Activated gamma-delta T cell treated with Interleukin-2 at 50 U/mL for 16 hours (primary cell): ENCODE measurements at places on chromosomes 7 and 10.

DNA sequence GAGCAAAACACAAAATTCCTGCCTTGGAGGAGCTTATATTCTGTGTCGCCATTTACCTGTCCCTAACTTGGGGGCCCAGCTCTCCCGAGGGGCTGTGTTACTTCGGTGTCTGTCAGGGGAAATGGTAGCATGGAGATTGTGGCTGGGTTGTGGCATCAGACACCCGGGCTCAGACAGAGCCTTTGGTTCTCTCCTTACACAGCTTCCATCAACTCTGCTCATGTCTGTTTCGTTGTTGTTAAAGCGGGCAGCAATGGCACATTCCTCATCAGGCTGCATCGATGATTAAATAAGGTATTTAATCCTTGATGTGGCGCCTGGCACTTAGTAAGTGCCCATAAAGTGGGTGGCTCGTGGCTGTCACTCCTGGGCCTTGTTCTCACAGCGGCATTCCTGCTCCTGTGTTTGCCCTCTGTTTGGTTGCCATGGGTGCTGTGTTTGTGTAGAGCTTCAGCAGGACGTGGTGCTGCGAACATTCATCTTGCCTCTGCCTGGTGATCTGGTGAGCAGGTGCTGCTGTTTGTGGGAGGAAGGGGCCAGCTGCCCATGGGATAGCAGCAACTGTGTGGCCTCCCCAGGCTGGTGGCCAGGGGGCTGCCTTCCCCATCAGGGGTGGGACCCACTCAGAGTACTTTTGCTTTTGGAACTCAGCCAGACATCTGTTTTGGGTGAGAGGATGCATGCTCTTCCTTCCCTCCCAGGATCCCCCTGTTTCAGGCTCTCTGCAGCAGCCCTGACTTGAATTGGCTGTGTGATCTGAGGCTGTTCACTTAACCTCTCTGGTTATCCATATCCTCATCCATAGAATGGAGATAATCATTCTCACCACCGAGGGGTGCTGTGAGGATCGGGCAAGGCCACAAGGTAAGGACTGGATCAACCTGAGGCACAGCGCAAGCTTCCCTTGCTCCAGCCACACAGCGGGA lies 207.2 kb upstream of the SVIL start:
- no peak for DNase-seq

GRCh38 chr7:120079704-120080103 lies 193.3 kb upstream of the KCND2 start:
- DNase-seq = no peak

DNA sequence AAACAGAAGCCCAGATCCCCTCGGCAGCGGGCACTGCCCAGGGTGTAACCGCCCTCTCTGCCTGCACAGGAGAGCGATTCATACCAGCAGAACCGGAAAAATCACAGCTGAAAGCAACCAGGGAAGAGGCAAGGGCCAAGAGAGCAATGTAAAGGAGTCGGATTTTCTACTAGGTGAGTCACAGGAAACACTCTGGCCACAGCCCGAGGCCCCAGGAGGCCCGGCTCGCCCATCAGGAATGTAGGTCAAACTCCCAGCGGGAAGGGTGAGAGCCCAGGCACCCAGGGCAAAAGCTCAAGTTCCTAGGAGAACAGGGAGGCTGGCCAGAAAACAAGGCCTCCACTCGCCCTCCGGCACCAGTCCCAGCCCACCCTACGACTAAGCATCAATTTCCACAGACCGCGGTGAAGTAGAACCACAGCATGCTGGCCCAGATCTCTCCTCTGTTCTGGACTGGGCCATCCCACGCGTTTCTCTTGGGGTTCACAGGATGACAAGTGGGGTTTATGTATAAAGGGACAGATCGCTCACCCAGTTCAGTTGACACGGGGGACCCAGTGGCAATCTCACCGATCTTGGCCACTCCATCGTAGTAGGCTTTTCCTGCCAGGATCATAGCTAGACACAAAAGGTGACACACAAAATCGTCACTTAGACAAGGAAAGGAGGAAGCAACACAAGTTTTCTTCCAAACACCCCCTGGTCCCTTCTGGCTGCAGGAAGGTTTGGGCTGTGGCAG lies 46.2 kb downstream of the BAIAP2L1 start:
- DNase-seq = no peak

- DNase-seq = peak; percentile 76
Observed at GRCh38 chr10:132387764-132388210, 9.2 kb upstream of the PWWP2B start.

- no peak for DNase-seq
Observed at GRCh38 chr10:121312587-121312986, 285.7 kb downstream of the FGFR2 start.

DNA sequence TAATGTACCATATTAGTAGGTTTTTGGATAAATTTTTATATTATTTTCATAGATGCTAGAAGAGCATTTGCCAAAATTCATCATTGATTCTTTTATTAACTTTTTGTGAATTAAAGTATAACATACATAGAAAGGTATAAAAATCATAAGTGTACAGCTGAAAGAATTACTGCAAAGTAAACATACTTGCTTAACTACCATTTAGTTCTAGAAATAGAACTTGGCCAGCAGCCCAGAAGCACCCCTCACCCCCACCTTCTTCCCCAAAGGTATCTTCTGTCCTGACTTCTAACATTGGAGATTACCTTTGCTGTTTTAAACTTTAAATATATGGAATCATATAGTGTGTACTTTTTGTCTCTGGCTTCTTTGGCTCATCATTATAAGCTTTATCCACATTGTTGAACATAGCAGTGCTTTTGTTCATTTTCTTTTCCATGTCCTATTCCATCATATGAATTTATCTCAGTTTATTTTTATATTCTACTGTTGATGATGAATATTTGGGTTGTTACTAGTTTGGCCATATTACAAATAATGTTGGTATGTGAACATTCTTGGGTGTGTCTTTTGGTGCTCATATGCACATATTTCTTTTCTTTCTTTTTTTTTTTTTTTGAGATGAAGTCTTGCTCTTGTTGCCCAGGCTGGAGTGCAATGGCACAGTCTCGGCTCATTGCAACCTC lies 142.8 kb downstream of the ADK start:
- no peak for DNase-seq

DNA sequence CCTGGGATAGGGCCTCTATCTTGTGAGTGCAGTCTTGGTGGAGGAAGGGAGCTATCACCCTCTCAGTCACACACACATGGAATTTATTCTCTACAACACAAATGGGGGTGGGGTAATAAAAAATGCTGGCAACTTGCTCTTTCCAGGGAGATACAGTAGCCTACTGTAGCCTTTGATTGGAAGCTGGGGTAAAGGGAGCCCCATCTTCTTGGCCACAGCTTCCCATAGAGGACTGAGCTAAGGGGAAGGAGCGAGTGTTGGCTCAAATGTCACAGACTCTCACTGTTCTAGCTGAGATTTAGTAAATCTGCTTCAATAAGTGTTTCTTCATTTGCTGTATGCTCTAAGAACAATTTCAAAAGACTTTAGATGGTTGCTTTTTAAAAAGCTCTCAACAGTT lies 222.2 kb upstream of the CXCL12 start:
- no peak for DNase-seq

- DNase-seq = no peak
Observed at GRCh38 chr10:105968666-105969065, 1195.8 kb downstream of the SORCS1 start.

DNA sequence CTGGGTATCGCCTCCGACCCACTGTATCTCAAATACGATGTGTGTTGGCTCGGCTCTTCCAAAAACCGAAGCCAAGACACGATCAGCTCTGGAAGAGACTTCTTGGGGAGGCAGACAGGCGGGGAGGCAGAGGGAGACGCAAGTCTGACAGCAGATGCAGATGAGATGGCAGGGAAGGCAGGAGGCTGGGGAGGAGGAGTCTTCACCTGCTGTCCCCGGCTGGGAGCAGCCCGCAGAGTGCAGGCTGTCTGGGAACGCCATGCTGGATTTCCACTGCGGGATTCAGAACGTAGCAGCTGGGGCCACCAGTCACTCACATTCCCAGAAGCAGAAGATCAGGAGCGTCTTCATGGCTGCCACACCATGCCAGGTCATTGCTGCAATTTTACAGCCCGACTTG lies 29.4 kb downstream of the CTBP2 start:
- DNase-seq = no peak

DNA sequence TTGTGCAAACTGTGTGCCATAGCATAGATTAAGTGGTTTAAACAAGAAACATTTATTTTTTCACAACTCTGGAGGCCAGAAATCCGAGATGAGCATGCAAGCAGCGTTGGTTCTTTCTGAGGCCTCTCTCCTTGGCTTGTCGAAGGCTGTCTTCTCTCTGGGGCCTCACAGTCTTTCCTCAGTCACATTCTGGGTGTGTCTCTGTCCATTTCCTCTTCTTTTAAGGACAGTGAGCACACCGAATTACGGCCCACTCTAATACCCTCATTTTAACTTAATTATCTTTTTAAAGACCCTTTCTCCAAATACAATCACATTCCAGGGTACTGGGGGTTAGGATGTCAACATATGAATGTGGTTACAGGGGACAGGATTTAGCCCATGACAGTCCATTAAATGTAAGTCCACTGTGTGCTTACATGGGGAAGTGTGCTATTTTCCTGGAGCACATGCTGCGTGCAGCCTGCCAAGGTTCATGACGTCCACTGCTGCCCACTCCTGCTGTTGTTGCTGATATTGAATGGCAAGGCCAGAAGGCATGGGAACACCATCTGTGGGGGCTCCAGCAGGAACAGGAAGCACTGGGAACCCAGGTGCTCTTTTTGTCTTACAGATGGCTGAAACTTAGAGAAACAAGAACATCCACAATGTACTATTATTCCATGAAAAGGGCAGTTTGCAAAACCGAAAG lies 365.5 kb downstream of the GALNT17 start:
- DNase-seq = no peak

GRCh38 chr10:124287071-124287685 lies 131.5 kb downstream of the OAT start:
- DNase-seq = no peak

GRCh38 chr7:25662841-25663800 lies 434.8 kb upstream of the NPVF start:
- DNase-seq = no peak

DNA sequence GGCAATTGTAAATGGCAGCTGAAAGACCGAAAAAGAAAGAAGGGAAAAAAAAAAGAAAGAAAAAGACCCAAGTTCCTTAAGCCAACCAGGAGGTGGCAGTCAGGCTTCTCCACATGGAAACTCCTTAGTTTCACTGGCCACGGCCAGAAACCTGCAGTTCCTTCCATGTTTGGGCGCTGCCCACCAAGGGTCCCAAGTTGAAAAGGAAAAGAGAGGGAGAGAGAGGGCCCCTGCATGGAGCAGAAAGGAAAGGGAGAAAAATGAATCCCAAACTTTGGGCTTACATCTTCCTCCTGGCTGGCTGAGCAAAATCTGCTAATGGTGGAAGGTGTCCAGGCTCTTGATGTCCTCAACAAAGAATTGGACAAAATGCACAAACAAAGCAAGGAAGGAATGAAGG lies 31.8 kb upstream of the ABCA13 start:
- DNase-seq = no peak

- no peak for DNase-seq
Observed at GRCh38 chr7:104922182-104923009, 91.6 kb upstream of the KMT2E start.

- no peak for DNase-seq
Observed at GRCh38 chr10:70747192-70747965, 37.8 kb downstream of the TBATA start.

- DNase-seq = no peak
Observed at GRCh38 chr7:142847353-142847752, 7.5 kb upstream of the EPHB6 start.

GRCh38 chr7:116097365-116098009 lies 66.9 kb upstream of the TFEC start:
- no peak for DNase-seq

DNA sequence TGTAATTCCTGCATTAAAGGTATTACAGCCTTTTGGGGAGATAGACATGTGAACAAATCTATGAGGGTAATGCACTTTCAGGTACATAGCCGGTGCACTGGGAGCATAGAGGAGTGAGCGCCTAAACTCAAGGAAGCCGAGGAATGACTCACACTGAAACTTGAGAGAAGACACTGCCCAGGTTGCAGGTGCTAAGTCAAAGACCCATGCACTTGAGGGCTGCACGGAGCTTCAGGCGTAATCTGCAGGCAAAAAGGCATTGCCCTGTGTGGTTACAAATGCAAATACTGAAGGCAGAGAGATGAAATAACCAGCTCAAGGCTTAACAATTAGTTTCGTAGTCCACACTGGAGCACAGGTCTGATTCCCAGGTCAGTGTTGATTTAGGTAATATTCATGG lies 51.0 kb upstream of the OSBPL3 start:
- DNase-seq = no peak

- no peak for DNase-seq
Observed at GRCh38 chr7:7771452-7771851, 53.0 kb upstream of the RPA3 start.
